ENCODE measurements at places on chromosomes 1 and 21.

DNA sequence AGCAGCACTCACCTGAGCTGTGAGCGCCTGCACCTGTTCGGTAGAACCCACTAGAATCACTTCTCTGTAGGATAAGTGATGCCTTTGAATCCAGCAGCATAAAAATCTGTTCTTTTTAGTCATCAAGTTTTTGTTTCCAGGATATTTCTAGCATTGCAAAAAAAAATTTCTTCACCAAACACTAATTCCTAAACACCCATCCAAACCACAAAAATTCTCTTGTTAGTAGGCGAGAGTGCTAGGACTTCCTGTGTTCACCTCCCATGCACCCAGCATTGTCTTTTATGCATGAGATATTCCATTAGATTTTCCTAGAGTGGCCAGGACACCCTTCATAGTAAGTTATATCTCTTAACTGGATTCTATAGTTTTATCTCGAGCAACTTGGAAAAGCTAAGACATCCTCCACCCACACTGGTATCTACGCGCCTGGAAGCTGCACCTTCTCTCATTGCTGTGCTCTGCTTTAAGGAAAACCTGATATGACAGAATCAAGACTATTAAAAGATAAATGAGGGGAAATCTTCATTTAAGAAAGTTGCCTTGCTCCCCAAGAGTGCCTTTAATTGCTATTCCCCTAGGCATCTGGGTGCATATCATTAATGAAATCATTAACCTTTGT, 12.3 kb downstream of the SERTAD4 start:
- DNase-seq, result no peak

- DNase-seq, result no peak
Observed at GRCh38 chr1:163766257-163766918, 444.6 kb downstream of the NUF2 start.

DNA sequence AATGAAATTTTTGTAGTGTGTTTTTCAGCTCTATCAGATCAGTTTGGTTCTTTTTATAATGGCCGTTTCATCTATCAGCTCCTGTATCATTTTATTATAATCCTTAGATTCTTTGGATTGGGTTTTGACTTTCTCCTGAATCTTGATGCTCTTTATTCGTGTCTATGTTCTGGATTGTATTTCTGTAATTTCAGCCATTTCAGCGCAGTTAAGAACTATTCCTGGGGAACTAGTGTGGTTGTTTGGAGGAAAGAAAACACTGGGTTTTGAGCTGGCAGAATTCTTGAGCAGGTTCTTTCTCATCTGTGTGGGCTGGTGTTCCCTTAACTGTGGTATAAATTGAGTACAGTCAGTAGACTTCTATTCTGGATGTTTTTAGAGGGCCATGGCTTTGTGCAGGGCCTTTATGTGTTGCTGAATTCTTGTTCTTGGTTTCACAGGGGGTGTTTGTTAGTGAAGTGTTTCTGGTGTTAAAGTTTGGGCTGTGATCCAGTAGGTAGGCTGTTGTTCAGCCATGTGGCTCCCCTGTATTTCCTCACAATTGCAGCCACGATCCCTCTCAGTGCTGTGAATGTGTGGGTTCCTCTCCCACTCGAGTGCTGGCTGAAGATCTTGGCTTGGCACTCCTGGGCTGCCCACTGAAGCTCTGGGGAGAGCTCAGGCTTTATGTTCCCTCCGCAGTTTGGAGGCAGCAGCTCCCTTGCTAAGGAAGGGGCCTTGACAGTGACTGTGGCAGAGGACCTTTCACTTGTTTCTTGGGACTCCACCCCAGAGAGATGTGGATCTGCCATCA, 56.0 kb upstream of the CCDC190 start:
- DNase-seq, result no peak

DNA sequence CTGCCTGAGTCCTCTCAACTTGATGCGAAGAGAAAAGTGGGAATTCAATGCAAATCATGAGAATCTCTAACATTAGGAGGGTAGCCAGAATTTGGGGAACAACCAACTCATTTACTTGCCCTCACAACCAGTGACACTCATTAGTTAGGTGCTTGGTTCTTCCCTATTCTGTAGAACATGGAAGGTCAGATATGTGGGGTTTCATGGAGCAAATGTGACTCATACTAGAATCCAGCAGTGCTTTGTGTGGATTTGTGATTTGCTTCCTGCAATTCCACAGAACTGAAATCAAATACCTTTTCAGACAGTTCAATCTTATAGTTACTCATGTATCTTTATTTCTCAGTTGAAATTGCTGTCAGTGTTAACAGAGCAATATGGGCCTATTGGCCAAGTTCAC, 6.9 kb upstream of the ETV3 start:
- DNase-seq, result no peak

GRCh38 chr1:222546548-222547259, 1.2 kb downstream of the HHIPL2 start:
- peak; percentile 17 for DNase-seq

DNA sequence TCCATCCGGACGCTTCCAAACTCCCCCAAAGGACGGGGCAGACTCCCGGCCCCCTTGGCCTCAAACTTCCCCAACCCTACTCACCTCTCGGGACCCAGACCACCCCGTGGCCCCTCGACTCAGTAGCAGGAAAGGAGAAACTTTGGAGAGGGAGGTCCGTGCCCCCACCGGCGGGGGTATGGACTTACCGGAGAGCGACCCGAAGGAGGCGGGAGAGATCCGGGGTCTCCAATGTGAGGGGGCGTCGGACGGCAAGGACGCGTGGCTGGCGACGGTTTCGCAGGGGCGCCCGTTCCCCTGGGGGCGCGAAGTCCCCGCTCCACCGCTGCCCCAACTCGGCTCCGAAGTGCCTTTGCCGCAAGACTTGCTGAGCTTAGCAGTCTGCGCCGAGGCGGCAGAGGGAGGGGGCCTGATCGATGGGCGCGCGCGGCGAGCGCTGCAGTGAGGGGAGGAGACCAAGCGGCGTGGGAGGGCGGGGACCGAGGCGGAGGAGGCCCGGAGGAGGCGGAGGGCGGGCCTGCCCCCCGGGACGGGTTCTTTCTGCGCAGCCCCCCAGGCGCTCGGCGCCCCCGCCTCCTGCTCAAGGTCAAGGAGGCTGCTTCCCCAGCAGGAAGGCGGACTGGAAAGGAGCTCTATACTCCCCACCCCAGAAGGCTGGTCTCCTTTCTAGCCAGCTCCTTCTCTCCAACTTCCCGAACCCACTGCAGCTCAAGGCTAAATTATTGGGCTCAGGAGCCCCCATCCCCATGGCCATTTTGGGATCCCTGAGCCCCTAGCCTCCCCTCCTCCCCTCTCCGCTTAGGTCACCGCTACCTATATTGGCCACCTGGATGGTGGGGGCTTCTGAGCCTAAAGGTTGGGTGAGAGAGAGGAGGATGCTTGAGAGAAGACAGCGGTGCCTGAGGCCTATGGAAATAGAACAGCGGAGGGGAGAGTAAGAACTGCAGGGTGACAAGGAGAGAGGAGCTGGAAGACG, at the start of gene SYT2:
Gene SYT2 (minus strand): TSS at position 385 of the 976 bp plus-strand sequence. CDS start 104,682 bp downstream, outside the sequence.
- peak; percentile 36 for DNase-seq

DNA sequence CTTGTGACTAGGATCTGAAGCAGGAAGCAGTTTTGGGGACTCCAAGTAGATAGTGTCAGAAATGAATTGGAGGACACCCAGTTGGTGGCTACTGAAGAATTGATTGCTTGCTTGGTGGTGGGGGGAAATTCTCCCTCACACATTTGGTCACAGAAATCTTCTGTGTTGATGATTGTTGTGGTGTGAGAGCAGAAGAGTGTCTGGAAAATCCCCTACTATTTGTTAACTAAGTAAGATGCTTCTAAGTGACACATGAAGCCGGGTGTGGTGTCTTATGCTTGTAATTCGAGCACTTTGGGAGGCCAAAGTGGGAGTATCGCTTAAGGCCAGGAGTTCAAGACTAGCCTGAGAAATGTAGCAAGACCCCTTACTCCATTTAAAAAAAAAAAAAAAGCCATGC, 22.5 kb upstream of the IPP start:
- DNase-seq, result no peak

DNA sequence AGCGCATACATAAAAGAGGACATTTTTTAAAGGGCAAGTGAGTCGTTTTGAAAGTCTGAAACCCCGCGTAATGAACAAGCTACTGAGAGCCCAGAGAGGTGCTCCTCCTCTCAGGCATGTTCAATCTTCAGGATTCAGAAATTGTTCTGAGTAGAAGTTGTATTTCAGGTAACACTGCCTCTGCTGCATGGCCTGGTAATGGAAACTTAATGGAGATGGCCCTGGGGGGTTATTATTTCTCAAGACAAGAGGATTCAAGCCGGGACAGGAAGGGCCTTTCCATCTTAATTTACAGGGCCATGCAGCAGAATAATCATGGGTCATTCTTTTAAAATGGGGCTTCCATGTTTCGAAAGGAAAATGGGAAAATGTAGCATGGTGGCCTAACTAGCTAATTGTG, 42.1 kb upstream of the MARK1 start:
- no peak for DNase-seq

- no peak for DNase-seq
Observed at GRCh38 chr1:199168888-199169585, 530.2 kb downstream of the PTPRC start.

DNA sequence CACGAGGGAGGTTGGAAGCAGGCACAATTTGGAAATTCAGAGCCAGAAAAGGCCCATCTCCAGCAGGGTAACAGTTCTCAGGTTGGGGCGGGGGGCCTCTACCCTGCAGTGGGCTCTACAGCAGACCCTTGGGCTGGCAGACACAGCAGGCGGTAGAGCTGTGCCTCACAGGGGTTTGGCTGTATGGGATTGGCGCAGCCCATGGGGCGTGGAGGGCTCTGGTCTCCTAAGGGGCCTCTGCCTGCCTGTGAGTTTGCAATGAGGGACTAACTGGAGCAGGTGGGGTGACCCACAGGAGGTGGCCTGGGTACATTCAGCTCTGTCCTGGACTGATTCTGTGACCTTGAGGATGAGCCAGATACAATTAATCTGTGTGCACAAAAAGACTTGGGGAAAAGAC, 124.1 kb downstream of the CAMTA1 start:
- no peak for DNase-seq

DNA sequence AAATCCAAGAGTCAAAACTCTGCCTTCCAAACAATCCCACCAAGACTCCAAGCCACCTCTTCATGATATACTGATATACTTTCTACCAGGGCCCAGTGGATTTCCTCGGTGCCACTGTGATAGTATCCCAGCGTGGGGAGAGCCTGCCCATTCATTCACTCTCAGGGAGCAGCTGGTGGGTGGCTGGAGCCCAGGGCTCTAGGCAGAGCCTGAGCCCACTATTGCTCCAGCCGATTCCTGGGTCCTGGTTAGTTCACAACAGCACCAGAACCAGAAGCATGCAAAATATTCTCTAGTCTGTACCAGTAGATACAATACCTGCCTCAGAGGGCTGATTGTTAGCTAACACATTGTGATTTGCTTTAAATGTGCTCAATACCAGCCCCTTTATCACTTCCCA, 831 bp downstream of the CSRP1 start:
- no peak for DNase-seq

GRCh38 chr1:15681349-15682292, 2.5 kb upstream of the PLEKHM2 start:
- DNase-seq, result no peak

GRCh38 chr21:37558676-37559211, 192.2 kb downstream of the DYRK1A start:
- DNase-seq, result no peak

DNA sequence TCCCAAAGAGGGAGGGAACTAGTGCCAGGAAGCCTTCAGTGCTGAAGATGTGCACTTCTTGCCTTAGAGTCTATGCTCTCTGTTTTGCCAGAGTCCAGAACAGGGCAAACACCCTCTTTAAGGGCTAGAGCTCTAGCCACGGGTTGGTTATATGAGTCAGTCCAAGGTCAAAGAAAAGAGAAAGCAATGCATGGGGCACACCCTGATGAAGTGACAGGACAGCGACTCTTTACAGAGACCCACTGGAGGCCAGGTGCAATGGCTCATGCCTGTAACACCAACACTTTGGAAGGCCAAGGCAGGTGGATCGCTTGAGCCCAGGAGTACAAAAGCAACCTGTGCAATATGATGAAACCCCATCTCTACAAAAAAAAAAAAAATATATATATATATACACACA, 86.1 kb downstream of the TGFBR3 start:
- DNase-seq, result no peak

GRCh38 chr1:111417755-111418154, 9.8 kb downstream of the OVGP1 start:
- DNase-seq, result no peak
